Stimulated activated CD4-positive, alpha-beta T cell treated with anti-CD3 and anti-CD28 coated beads, Interleukin-1b, Interleukin-23, amount 100 ng/mL, for 4 hours (primary cell): ENCODE measurements at places on chromosomes 2 and 18.

GRCh38 chr18:48838921-48839818 lies 111.6 kb downstream of the SMAD7 start:
- DNase-seq, result no peak

DNA sequence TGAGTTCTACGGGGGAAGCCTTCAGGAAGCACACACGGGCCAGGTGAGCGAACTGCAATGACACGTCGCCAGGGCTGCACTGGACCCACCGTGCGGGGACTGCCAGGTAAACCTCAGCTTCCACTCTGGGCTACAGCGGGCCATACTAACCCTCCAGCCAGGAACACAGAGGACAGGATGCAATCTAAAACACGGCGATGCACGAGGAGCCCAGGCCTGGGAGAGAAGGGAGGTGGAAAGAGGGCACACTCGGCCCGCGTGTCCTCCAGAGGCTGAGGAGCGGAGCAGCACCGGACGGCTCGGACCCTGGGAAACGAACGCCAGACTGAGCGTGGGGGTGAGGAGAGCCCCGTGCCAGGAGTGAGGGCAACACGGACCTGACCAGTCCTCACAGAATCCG lies 69.3 kb downstream of the HDAC4 start:
- DNase-seq, result no peak

DNA sequence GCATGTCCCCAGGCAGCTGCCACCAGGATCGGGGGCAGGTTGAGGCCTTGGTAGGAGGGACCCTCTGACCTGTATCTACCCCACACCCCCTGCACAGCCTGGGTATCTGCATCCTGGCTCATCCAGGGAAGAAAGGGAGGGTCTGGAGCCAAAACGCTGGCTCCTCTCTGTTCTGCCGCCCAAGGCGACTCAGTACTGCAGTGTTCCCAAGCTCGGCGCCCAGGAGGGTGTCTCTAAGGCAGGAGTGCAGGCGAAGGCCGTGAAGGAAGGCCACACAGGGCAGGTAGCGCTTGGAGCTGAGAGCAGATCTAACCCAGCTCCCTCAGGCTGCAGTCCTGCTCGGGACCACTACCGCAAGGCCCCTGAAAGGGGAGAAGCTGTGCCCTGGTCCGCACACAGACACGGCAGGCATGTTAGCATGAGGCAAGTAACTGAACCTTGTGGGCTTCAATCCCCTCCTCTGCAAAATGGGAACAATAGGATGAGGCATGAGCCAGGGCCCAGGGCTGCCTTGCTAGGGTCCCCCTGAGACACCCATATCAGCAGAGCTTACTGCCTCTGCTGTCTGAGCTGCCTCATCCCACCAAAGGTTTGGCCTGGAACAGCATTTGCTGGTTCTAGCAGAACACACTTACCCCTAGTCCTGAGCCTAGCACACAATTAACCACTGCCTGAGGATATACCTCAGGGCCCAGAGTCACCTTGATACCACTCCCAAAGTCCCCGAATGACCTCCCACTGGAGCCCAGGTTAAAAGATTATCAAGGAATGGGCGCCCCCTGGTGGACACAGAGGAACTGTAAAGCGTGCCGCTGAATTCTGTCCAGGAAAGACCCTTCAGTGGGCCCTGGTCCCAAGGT lies 6.5 kb downstream of the PTMA start:
- peak; percentile 80 for DNase-seq

- no peak for DNase-seq
These were observed 49.7 kb downstream of the RIF1 start for GRCh38 chr2:151459358-151459757.

DNA sequence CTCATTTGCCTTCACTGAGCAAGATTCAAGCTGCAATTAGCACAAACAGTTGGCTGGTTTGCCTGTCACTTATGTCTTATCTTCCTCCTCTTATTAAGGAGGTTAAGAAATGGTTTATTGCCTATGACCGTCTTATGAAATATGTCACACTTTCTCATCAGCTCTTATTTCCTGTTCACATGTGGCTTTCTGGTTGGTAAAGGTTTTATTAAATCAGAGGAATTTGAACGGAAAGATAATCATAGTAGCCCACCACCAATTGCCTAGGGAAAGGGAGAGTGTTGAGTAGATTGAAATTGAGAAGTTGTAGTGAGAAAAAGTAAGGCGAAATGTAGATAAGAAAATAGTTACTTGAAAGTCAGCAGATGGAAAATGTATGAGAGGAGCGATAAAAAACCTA lies 4.2 kb upstream of the IL1R1 start:
- no peak for DNase-seq

GRCh38 chr2:53636596-53636995 lies 131.0 kb upstream of the CHAC2 start:
- no peak for DNase-seq

DNA sequence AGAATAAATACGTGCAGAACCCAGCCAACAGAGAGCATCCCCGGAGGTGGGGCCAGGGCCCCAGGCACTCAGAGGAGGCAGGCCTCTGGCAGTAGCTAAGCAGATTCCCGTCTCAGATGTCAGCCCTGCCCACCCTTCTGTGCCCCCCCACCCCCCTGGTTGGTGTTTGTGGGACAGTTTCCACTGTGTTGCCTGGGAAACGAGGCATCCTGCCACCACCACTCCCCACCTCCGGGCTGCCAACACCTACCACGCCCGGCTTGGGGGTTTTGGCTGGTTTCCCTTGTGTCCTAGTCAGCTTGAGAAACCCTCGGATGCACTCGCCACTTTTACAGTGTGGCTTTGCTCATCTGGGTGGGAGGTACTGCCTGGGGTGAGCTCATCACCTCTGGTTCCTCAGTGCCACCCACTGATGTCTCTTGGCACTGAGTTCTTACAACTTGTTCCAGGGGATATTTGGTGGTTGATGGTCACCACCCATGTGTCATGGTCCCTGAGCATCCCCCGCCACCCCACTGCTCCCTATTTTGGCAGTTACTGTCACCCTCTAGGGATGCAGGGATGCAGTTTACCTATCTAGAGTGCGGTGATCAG lies 72.4 kb upstream of the YWHAQ start:
- DNase-seq, result peak; percentile 64

DNA sequence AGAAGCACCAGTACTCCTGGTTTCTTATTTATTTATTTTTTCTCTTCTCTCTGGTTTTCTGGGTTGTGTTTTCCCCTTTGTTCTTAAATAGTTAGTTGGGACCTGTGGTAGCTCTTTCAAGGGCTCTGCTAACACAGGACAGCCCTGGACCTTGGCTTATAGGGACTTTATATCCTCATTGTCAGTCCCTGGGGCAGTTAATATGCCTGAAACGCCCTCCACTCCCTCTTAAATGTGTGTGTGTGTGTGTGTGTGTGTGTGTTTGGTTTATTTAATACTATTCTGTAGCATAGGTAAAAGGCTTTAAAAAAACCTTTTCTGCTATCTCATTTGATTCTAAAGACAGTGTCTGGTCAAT lies 54.6 kb downstream of the GATA6 start:
- DNase-seq, result no peak

GRCh38 chr18:62485684-62486083 lies 37.1 kb upstream of the ZCCHC2 start:
- DNase-seq, result no peak

- no peak for DNase-seq
These were observed 808.1 kb downstream of the DCC start for GRCh38 chr18:53148123-53148522.

DNA sequence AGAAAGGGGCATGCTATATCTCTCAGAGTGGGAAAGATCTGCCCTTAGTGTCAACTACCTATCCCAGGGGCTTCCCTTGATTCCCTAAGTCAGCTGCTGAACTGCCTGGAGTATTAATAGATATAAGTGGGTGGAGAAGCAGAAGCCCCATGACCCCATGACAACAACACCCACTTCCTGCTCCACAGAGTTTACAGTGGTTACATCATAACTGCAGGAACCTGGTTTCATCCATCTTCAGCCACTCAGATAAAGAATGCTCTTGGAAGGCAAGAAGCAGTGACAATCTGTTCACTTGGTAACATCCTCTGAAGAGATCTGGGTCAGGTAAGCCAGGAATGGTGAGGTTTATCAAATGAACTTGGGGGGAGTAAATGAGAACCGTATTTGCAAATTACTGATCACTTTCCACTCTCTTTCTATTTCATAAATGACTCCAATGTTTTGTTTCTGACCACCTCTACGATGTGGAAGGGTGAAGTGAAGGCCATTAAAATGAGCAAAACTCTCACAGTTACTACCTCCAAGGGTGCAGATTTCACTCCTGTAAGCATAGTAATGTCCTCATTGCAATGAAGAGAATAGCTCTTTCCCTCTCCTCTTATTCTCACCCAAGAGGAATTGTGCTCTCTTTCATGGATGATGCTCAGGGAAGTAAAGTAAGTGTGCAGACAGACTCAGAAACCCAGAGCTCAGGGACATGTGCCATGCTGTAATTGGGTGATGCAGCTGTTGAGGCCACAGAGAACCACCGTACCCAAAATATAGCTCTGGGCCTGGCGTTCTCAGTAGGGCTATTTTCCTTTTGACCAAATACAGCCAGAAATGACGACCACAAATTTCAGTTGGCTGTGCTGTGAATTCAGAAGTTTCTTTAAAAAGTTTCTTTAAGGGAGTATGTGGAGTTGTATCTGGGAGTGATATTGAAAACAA lies 192.8 kb upstream of the APCDD1 start:
- no peak for DNase-seq

DNA sequence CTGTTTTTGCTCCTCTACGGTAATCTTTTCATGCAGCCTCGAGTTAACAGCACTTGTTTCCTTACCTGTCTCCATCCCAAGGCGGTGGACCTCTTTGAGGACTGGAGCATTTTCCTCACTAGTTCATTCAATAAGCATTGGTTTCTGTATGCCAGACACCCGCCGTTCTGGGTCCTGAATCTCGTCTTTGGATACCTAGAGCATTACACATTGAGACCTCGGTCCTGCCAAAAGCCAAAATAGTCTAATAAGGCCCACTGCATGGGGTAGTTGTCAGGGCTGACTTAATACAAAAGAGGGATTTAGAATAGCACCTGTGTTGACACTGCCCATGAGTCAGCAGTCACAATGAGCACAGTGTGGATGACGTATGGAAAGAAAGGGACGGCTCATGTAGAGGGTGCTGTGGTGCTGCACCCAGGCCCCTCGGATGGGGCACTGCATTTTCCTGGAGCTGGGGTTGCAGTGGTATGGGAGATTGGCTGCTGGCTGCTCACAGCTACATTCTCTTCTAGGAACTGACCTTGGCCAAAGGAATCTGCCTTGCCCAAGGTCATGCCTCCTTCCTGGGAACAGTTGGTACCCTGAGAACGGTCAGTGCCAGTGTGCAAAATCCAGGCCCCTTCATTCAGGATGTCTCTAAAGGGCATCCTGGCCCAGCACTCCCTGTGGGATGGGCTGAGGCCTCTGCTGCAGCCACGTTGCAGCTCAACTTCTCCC lies 126.9 kb upstream of the NCK2 start:
- DNase-seq, result no peak
